Vagina (tissue), 2 donors: ENCODE measurements at places on chromosomes 4 and X.

- no peak for DNase-seq
Measured at GRCh38 chrX:105052926-105053325, 167.6 kb downstream of the TEX13A start.

DNA sequence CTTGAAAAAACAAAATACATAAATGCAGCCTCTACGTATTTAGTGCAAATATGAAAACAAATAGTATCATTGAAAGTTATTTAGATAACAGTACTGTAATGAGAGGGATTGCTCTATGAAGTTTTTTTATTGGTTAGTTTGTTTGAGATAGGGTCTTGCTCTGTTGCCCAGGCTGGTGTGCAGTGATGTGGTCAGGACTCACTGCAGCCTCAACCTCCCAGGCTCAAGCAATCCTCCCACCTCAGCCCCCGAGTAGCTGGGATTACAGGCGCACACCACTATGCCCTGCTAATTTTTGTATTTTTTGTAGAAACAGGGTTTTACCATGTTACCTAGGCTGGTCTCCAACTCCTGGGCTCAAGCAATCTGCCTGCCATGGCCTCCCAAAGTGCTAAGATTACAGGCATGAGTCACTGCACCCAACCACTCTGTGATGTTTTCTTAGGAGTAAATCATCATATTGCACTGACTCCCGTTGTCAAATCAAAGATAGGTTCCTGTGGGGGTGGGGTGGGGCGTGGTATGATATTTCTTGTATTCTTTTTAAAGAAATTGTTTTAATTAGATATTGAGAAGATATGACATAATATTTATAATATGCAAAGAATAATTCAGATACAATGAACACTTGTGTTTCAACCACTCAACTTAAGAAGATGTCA is 75.8 kb downstream of the ATG4A start:
- no peak for DNase-seq

- DNase-seq = no peak
Measured at GRCh38 chrX:140713174-140713539, 3.6 kb downstream of the LINC00632 start.

GRCh38 chr4:7261536-7261935 is 69.2 kb downstream of the SORCS2 start:
- no peak for DNase-seq

DNA sequence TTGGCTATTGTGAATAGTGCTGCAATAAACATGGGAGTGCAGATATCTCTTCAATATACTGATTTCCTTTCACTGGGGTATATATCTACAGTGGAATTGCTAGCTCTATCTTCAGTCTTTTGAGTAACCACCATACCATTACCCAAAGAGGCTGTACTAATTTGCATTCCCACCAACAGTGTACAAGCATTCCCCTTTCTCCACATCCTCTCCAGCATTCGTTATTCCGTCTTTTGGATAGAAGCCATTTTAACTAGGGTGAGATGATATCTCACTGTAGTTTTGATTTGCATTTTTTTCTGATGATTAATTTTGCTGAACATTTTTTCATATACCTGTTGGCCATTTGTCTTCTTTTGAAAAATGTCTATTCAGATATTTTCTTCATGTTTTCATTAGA is 110.3 kb downstream of the PRDM5 start:
- DNase-seq = no peak

DNA sequence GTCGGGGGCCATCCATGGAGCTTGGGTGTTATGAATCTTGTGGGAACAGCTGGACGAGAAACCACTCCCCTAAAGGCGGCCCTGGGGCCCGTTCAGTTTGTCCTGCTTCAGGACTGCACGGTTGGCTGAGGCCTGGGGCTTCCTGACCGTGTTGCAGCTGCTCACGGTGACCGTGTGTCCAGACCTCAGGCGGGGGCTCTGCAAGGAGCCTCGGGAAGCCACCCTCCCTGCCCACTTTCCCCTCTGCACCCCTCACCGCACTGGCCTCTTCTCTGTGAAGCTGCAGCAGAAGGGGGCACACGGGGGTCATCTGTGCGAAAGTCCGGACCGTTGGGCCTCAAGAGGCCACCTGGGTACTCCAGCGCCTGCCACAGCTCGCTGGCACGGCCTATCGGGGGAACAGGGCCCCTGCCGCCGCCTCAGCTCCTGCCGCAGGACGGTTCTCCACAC is 29.4 kb downstream of the UVSSA start:
- DNase-seq = no peak

DNA sequence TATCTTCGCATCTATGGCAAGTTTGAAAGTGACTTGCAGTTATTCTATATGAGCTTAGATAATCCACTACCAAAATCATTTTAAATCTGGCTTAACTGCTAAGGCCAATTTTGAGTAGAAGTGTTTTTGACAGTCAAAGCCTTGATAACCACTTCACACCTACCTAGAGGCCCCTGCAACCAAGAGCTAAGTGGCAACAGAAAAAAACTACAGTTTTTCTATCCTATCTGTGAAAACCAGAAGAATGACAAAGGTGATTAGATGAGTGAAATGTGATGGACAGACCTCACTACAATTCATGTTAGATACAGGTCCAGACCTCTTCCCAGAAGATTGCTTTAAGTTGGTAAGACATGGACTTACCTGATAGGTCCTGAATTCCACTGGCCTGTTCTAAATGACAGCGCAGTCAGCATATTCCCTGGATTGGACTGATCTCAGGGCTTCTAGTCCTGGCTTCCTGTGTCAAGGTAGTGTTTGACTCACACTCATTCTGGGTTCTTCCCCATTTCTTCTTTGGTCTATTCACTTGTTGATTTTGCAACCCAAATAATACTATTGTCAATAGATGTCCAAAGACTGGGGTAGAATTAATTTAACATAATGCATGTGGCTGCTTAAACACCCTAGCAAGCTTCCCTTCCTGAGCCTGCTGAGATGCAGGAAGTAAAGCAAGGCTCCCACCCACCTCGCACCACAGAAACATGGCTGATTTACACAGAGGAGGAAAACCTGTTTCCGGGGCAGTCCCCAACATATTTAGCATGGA is 65.1 kb downstream of the PPP3CA start:
- no peak for DNase-seq

DNA sequence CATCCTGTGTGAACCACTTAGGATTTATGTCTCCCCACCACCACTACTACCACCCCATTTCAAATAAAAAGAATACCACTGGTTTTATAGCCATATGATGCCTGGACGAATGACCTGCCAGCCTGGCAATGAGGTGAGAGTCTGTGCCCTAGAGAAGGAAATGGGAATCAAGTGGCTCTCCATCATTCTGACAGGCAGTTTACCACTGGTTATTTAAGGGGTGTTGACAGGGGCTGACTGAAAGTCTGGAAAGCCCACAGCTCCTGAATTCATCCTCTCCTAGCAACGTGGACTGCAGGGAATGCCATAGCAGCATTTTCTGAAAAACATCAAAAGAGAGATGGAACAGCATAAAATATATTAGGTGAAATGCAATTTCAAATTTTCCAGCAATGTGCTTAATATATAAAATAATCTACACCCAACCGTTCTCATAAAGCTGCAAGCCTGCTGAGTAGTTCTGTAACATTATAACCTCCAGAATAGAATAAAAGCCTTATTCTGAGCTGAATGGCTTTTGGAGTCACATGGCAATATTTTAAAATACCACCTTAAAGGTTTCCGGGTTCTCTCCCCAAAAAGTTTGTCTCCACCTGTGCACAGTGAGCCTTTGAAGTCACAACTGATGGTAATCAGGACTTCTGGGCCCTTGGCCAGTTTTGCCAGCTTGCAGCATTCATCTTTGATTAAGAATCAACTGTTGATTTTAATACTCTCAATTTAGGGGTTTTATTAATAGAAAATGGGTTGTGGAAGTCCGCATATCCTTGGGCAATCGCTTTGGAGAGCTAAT is 121.5 kb downstream of the DCTD start:
- DNase-seq = no peak

DNA sequence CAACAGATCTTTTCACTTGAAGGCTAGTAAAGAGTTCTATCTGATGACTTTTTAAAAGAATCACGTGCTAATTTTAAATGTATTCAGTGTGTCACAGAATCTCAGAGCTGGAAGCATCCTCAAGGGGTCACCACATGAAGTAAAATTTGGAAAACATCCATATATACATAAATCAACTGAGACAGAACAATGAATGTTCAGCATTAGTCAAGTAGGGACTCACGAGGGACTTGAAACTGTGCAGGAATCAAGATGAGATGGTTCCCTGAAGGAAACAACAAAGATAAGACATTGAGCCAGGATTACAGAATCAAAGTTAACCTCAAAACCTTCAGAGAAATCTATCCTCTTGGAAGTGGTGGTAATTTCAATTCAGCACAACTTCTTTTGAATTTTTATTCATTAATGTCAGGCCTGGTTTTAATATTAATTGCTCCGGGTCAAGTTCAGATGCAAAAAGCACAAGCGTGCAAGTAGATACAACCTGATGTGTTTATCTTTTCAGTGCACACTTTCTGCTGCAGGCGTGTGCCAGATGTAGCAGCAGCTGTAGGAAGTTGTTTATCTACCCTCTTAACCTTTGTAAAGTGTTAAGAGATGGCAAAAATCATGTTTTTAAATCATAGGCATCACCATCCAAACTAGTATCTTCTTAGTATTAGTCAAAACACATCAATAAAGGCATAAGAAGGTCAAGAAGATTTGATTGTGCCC is 87.7 kb upstream of the SRD5A3 start:
- DNase-seq = no peak

DNA sequence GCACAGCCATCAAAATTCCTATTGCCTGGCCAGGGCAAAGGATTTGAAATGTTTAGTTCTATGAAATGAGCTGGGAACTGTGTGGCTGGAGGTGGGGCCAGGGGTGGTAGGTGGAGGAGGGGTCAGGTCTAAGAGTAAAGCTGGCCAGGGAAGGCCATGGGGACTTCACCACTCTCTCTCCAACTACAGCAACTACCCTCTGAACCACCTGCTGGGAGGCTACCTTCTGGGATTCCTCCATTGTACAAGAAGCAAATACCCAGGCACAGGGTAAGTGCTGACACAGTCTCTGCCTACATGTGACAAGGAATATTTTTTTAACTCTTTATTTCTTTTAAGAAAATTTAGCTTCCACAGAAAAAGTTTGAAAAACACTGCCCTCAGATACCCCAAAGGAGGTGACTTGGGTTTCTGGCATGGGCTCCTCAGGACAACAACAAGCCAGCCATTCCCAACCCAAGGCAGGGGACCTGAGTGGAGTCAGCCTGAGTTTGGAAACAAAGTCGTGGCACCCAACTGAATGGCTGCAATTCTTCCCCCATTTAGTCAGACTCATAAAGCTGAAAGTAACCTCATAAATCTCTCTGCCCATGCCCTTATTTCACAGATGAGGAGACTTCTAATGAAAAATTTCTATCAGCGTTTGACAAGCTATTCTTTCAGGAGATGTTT is 593.8 kb upstream of the DIPK2B start:
- no peak for DNase-seq

DNA sequence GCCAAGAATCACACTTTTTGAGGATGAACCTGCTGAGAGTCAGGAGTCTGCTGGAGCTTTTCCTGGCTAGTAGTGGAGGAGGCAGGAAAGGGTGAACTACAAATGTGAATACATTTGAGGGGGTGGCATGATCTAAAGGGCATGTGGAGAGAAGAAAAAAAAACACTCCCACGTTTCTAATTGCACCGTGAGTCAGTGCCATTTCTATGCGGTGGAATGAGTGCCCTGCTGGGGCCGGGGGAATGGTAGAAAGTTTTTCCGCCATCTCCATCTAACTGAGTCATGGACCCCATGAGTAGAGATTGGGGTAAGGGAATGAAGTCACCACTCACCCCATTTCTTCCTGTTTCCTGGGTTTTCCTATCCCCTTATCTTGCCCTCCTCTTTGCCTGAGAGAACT is 19.8 kb downstream of the BEX3 start:
- DNase-seq = no peak

- DNase-seq = no peak
Measured at GRCh38 chr4:5379895-5380294, 328.5 kb downstream of the EVC2 start.

DNA sequence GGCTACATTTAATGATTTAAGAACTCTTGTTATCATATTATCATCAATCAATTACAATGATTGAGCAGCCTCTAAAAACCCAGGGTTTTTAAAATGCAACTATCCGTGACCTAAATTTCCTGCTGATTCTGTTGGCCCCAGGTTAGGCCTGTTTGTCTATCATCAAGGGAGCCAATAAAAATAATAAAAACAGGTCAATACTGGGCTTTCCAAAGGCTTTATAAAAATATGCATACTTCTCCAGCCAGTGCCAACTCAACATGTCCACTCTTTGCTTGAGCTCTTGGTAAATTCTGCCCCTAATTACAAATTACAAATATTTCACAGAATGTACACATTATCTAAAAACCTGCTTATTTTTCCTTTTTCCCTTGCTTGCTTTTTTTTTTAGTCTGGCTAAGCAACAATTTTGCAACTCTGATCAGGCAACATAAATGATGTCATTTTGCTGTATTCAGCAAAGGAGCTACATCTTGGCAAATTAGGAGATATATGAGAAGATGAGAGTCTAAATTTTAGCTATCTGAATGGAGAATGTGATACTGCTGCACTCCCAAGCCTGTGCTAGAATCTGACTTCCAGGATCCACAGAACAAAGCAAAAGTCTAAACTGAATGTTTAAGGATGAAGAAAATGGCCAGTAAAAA is 204.0 kb downstream of the SCFD2 start:
- no peak for DNase-seq

DNA sequence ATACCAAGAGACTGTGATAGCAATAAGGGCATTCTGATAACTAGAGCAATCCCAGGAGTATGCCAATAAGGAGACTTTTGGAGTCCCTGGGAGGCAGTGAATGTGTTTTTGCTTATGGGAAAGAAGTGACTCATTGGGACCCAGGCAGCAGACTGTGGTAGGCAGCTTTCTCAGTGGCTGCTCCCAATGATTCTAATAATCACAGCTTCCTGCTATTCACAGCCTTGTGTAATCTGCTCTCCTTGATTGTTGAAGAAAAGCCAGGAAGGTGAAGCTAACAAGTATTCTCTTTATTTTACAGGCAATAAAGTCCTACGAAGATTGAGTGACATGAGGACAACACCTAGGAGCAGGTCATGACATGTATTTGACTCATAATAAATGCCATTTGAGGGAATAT is 70.3 kb upstream of the DDX60 start:
- no peak for DNase-seq

- no peak for DNase-seq
Measured at GRCh38 chr4:155678011-155678410, 11.4 kb downstream of the GUCY1A1 start.

- DNase-seq = no peak
Measured at GRCh38 chrX:23759821-23760220, 16.7 kb upstream of the ACOT9 start.

- no peak for DNase-seq
Measured at GRCh38 chr4:70196857-70197256, 1.3 kb downstream of the ODAM start.

DNA sequence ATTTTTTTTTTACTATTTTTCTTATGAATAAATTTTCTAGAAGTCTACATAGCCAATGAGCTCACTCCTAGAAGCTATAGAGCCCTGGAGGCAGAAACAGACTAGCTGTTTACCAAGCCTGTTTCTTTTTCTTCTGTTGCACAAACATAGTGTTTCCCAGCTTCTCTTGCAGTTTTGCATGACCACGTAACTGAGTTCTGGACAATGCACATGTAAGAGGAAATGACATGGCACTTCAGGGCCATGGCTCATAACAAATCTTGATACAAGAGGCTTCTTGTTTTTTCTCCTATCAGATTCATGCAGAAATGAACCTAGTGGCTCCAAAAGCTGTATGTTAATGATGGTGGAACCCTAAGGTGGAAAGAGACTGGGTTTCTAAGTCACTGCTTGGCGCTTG is 127.4 kb downstream of the ZNF330 start:
- DNase-seq = no peak
